ENCODE measurements at places on chromosomes 2 and 18.
A peak's percentile ranks its signal among the peaks of the same experiment; 100 is the strongest.

GRCh38 chr2:74267068-74267467, 68.7 kb downstream of the MTHFD2 start:
- peak; percentile 21 for DNase-seq

- no peak for DNase-seq
Measured at GRCh38 chr18:74806700-74807416, 209.2 kb downstream of the ZNF407 start.

GRCh38 chr2:229896857-229897256, 25.0 kb downstream of the TRIP12 start:
- no peak for DNase-seq

GRCh38 chr2:47073641-47074040, 81.5 kb downstream of the STPG4 start:
- no peak for DNase-seq

- DNase-seq = no peak
Measured at GRCh38 chr2:96083989-96084857, 32.1 kb downstream of the ADRA2B start.

DNA sequence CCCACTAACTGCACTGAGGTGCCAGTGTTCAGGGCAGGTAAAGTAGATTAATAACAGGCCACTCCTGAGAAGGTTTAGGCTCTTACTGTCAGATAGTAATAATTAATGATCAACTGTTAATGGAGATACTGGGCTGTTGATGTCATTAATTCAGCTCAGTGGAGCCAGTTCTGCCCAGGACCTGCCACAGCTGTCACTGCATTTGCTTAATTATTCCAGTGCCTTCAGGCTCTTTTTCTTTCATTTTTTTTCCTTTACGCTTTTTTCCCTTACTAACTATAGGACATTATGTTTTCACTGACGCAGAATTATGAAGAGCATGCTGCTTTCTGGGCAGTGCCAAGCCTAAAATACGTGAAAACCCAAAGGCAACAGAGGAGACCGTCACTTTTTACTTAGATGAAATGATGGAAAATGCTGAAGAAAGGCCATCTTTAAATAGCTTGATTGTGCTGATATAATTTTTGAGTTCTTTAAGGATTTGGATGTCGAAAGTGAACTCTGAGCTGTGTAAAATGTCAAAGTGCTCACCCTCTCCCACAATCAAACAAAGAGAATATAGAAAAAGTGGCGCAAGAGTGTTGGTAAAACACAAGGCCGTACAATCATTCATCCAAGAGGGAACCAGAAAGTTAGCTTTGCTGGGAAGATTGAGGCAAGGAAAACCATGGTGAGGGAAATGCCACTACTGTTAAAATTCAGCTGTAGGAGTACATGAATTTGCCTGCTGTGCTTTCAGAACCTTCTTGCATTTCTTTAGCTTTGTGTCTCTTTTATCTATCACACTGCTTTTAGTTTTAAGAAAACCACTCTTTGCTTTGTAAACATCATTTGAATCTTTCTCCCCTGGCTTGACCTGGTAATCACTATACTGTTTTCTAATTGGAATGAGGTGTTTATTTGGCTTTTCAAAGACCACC, 192.0 kb upstream of the ZEB2 start:
- DNase-seq = no peak

- DNase-seq = no peak
Measured at GRCh38 chr18:63421514-63421913, 762 bp downstream of the VPS4B start.

DNA sequence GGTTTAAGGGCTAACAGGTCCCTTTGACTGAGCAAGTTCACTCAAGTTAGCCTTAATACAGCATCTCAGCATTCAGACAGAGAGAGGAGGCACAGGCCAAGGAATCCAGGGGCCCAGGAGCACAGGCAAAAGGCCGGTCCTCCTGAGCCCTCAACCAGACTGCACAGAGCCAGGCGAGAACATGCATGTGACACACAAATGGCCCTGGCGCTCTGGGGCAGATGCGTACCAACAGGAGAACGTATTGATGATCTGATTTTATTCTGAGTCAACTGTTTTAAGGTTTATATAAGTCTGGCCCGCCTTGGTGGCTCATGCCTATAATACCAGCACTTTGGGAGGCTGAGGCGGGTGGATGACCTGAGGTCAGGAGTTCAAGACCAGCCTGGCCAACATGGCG, 34.9 kb downstream of the KCNIP3 start:
- no peak for DNase-seq

GRCh38 chr2:18903750-18904149, 314.4 kb upstream of the NT5C1B start:
- DNase-seq = no peak

GRCh38 chr2:11242542-11243174, 87.4 kb downstream of the SLC66A3 start:
- no peak for DNase-seq
